ENCODE measurements at places on chromosomes 12 and 14. TPM values are rescaled to one million over a fixed set of nuclear protein-coding genes. Genes with fewer than 3 reads are reported as not detected.

The SAMD15 gene
- 0.30 TPM for total RNA-seq

The SLC17A8 gene
- 0.17 TPM for total RNA-seq

The CCDC88C gene
- total RNA-seq: 7.4 TPM

The HEATR5A gene
- 52.5 TPM for total RNA-seq

The HOXC6 gene
- total RNA-seq: not detected

The PMCH gene
- not detected for total RNA-seq

The KCNA5 gene
- total RNA-seq: 5.7 TPM

The KRT82 gene
- not detected for total RNA-seq

The INSM2 gene
- total RNA-seq: not detected

The LMBR1L gene
- 34.0 TPM for total RNA-seq

The PTGR2 gene
- total RNA-seq: 37.1 TPM

The ARHGAP5 gene
- total RNA-seq: 186 TPM

The PAPLN gene
- 0.91 TPM for total RNA-seq

The SLC8A3 gene
- 0.16 TPM for total RNA-seq

The NPFF gene
- total RNA-seq: not detected

The ALX1 gene
- total RNA-seq: not detected

The ERP27 gene
- 0.27 TPM for total RNA-seq

The BIN2 gene
- 3.9 TPM for total RNA-seq

The CATSPERB gene
- total RNA-seq: 1.00 TPM

The HOXC11 gene
- total RNA-seq: not detected

The SH2B3 gene
- 38.6 TPM for total RNA-seq

The C12orf56 gene
- not detected for total RNA-seq

The MANSC4 gene
- total RNA-seq: not detected

The AKAP5 gene
- total RNA-seq: 0.21 TPM

The AKAP6 gene
- total RNA-seq: 192 TPM

The TTC6 gene
- total RNA-seq: not detected

The CFAP251 gene
- total RNA-seq: 2.7 TPM

The KLRK1 gene
- total RNA-seq: 0.30 TPM

The IRAK3 gene
- 6.5 TPM for total RNA-seq

The NXPH4 gene
- total RNA-seq: 0.47 TPM

The PPFIA2 gene
- 0.78 TPM for total RNA-seq

The TDRD9 gene
- total RNA-seq: 2.5 TPM

The CRIP1 gene
- total RNA-seq: 131 TPM

The MSRB3 gene
- total RNA-seq: 169 TPM

The EGLN3 gene
- 71.0 TPM for total RNA-seq

The FOXA1 gene
- not detected for total RNA-seq

The LALBA gene
- not detected for total RNA-seq

The SELPLG gene
- total RNA-seq: 1.5 TPM

The KIF5A gene
- total RNA-seq: not detected

The SDR9C7 gene
- total RNA-seq: 0.28 TPM

The CEBPE gene
- total RNA-seq: not detected

The EML5 gene
- total RNA-seq: 0.21 TPM

The LRRK2 gene
- 4.4 TPM for total RNA-seq

The FITM1 gene
- total RNA-seq: 170 TPM

The COX8C gene
- total RNA-seq: not detected

The ADAM21 gene
- not detected for total RNA-seq

The TMEM30B gene
- total RNA-seq: 0.68 TPM

The RHEBL1 gene
- 0.23 TPM for total RNA-seq

The PYM1 gene
- 13.5 TPM for total RNA-seq

The SLC7A7 gene
- total RNA-seq: 5.5 TPM

The SERPINA10 gene
- not detected for total RNA-seq

Data from heart right ventricle (tissue), 16 donors.